Activated CD8-positive, alpha-beta T cell treated with anti-CD3 and anti-CD28 coated beads for 36 hours (primary cell): ENCODE measurements at places on chromosomes 6 and 20.

GRCh38 chr6:1670711-1671462, 61.2 kb downstream of the FOXC1 start:
- DNase-seq: no peak

- DNase-seq: no peak
These were observed 65.4 kb upstream of the FBXL4 start for GRCh38 chr6:99013145-99013544.

GRCh38 chr6:4299476-4299875, 164.1 kb upstream of the ECI2 start:
- DNase-seq: no peak

GRCh38 chr20:38878866-38879265, 47.4 kb upstream of the FAM83D start:
- no peak for DNase-seq

GRCh38 chr6:79159846-79160245, 74.6 kb downstream of the HMGN3 start:
- no peak for DNase-seq

GRCh38 chr6:142075516-142076101, 57.1 kb upstream of the GJE1 start:
- no peak for DNase-seq

GRCh38 chr6:28360961-28361360, 11.2 kb downstream of the ZKSCAN3 start:
- DNase-seq: no peak

DNA sequence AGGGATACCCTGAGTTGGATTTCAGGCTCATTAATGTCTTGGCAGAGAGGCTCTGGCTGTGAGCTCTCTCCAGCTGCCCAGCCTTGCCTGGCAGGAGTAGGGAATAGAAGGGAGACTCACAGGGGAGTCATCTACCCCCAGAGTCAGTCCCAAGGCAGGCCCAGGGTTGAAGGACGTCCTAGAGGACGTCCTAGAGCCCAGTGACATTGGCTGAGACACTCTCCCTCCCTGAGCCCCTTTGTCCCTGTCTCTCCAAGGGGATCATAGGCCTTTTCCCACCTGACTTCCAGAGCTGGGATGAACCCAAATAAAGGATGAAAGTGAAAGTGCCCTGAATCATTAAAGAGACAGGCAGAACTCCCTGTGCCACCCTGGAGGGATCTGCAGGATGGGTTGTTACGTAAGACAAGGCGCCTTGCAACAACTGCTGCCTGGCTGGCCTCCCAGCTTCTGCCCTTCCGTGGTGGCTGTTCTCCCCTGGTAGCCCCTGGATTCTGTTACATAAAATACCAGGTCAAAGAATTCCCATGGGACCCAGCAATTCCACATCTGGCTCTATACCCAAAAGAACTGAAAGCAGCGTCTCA, 53.6 kb upstream of the SIRPA start:
- no peak for DNase-seq
